Right renal pelvis (tissue), 4 donors: ENCODE measurements at places on chromosomes 6 and 20. TPM values are rescaled to one million over a fixed set of nuclear protein-coding genes. Genes with fewer than 3 reads are reported as not detected.

- DNase-seq, result no peak
These were observed 363.3 kb downstream of the SMOC2 start for GRCh38 chr6:168804331-168804730.

- DNase-seq, result no peak
These were observed 238.7 kb upstream of the SOX4 start for GRCh38 chr6:21354805-21355238.

GRCh38 chr20:24690408-24690807, 221.0 kb downstream of the SYNDIG1 start:
- no peak for DNase-seq

DNA sequence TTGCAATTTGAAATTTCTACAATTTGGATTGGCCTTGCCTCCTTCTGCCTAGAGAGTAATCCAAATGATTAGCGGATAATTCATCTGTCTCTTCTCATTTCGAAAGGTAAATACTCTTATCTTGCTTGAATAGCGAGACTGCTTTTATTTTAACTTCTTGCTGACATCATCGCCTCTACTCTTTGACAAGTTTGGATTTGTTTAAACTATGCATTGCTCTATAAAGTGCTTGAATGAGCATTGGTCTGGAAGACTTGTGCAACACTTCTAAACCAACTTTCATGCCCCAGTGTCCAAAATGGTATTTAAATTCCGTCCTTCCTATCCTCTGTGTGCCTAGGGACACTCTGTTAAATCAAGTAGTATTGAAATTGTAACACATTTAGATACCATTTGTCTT, 384.1 kb upstream of the SLC35B3 start:
- DNase-seq, result no peak

The DOK5 gene
- polyA plus RNA-seq, result 11.3 TPM

DNA sequence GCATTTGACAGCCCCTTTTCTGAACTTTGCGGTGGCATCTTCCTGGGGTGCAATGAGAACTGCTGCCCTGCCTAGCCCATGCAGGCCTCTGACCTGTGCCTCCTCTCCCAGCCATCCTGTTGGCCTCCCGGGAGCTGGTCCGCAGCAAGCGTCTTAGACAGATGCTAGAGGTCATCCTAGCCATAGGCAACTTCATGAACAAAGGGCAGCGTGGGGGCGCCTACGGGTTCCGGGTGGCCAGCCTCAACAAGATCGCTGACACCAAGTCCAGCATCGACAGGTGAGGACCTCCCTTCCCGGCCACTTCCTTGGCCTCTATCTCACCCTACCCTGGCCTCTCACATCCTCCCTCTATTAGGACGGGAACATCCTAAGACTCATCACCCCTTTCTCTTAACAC, 37.6 kb downstream of the MOCS1 start:
- DNase-seq, result no peak

DNA sequence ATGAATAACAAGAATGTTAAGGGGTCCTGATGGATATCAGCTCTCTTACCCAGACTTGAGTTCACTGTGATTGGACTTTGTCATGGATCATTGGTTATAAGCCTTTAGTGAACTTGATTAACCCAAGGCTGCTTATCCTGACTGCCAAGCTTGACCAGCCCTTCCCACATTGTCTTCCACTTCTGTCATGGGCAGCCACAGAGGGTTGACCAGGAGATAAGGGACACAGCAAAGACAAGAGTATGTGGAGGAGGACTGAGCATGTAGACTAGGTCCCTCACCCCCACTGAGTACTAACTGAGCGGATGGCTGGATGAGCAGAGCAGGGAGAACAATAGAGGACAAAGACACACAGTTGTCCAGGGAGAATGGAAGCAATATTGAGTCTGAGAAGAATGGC, 52.5 kb downstream of the FAXC start:
- DNase-seq, result no peak

DNA sequence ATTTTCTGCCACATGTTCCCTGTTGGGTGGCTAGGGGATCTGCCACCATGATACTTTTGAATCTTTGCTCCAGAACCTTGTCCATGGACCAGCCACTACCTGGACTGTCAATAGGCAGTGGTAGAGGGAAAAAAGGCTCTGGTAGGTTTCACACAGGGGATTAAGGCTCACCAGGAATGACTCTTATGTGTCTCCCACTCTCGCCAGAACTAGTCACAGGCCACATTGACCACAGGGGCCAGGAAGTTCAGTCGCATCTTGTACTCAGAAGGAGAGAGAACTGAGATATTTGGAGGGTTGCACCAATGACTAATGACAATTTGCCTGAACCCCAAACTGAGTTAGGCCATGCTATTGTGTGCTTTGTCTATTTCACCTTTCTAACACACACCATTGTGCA, 23.6 kb upstream of the APCDD1L start:
- no peak for DNase-seq

DNA sequence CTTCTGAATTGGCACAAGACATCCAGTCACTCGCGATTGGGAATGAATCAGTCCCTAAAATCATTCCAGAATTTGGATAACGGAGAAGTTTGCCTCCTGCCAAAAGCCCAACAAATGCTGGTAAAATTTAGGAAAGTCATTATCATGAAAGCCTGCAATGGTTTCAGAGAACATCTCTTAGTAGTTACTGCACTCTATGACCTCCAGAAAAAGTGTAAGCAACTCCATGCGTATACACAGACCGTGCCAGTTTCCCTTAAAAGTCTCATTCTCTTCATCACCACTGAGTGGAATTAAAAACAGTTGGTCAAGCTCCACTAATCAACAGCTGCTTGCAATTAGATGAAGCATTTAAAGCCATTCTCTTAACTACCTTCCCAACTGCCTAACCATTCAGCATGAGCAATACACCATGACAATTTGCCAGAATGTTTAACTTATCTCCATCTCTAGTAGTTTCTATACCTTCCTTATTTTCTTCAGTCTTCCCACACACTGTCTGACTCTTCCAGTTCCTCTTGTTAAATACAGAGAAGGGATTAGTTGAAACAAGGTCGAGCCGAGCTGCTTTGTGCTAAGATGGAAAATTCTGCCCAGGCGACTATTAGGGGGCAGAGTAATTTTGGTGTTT, 183.6 kb upstream of the PRDM1 start:
- DNase-seq, result no peak

DNA sequence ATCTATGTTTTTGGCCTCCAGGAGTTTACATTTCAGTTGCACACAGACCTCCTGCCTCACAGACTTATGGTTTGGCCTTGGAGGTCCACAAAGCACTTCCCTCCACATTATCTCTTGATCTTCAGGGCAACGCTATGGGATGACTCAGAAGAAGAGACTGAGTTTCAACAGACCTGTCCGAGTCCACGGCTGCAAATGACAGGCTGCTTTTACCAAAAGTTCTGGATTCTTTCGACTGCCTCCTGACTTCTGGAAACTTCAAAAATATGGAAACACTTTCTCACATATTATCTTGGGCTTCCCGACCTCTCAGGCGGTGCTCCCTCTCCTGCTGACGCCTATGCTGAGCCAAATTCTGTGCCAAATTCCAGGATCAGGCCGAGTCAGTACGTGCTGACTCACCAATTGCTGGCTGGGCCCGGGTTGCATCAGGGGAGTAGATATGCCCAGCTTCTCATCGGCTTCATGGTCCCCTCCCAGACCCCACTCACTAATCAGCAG, 190.2 kb downstream of the BMP7 start:
- DNase-seq, result no peak

The LY6G6F gene
- 1.0 TPM for polyA plus RNA-seq

The DUSP15 gene
- polyA plus RNA-seq, result 16.1 TPM

DNA sequence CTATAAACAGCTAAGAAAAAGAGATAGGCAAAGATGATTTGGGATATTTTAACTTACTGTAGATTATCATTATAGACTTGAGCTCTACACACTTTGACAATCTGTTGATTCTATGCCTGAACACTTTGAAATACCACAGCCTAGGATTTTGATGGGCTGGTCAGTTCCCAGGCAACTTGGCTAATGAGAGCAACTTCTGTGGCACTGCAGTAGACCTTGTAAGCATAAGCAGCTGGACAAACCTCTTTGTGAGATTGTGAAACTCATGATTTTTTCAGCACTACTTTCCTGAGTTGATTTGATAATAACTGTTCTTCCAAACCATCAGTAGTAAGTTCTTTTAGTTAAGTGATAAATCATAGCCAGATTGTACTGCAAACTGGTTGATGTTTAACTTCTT, 27.1 kb upstream of the ELOVL5 start:
- DNase-seq, result no peak

DNA sequence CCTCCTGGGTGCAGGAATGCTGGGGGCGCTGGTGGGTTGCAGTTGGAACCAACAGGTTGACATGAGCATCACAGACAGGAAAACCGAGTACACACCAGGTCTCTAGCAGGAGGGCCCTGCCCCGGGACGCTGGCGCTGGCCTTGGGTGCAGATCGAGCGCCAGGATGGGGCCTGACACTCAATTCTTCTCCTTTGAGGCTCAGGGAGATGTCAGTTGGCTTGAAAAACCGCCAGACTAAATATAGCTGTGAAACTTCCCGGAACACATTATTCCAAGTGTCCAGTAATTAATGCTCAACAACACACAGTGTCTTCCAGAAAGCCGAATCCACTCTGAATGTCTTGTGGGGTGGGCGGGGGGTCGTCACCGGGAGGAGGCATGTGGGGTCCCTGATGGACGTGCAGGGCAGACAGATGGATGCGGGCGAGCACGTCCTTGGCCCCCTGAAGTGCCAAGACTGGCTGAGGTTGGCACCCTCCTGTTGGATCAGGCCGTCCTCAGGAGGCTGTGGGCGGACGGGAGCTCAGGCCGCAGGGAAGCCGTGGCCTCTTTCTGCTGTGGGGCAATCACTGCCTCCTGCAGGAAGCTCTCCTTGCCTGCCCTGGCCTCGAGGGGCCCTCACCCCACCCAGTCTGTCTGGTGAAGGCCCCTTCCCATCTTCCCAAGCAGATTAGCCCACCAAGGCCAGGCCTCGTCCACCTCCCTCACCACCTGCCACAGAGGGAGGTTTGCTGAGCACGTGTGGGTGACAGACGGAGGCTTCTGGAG, 19.4 kb upstream of the GATA5 start:
- no peak for DNase-seq

DNA sequence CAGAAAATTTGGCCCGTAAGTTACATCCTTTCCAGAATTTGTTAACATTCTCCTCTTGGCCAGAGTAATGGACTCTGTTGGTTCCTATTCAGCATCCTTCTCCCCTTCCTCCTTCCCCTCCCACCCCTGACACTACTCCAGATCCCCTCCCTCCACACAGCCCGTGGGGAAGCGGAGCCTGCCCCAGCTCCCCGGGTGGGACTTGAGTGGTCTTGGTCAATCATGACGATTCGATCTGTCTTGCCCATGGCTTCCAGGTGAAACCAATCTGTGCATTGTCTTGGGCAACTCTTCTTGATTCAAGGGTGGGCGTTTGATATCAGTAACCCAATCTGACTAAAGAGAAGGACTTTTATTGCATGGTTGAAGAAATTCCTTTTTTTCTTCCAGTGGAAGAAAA, 143.9 kb downstream of the ANKRD60 start:
- DNase-seq, result no peak
